ENCODE measurements at places on chromosomes 6 and 20. TPM values are rescaled to one million over a fixed set of nuclear protein-coding genes. Genes with fewer than 3 reads are reported as not detected.

Gene VIP
- not detected for total RNA-seq

Gene MOG
- not detected for total RNA-seq

Gene SLC22A16
- not detected for total RNA-seq

Gene NSFL1C
- total RNA-seq: 71.3 TPM

Gene RAB32
- total RNA-seq: 1.1 TPM

Gene PTPRT
- total RNA-seq: not detected

Gene ARFGEF3
- total RNA-seq: 1.6 TPM

Gene NOX3
- total RNA-seq: not detected

Gene SIRPA
- total RNA-seq: not detected

Gene KIAA0408
- 2.6 TPM for total RNA-seq

- H3K27me3 ChIP-seq: peaks cover 4% of the 10 kb centered on the region
- no peaks in the 10 kb centered on the region for H3K36me3 ChIP-seq
- no peak overlapping the region for H3K4me3 ChIP-seq
- DNase-seq: no peak
Observed at GRCh38 chr6:25244865-25245264, 34.3 kb upstream of the CARMIL1 start.

DNA sequence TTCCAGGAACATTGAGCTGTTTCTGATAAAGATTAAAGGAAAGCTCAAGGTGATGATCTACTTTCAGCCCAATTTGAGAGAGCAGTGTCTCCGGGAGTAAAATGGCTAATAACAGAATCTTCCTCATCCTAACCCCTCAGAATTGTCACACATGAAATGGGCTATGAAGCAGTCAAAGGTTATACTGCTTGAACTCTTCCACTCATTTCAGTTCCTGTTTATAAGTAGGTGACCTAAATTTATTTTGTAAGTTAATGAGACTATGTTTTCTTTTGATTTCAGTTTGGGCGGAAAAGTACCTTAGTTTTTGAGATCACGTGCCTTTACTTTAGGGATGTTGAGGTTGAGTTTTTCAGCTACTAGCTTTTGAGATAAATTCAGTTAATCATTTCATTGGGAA, 47.2 kb downstream of the QKI start:
- peak overlapping the region; percentile 17 for H3K4me3 ChIP-seq
- peaks cover 59% of the 10 kb centered on the region for H3K4me1 ChIP-seq
- peak overlapping the region; percentile 49 for H3K27ac ChIP-seq

GRCh38 chr20:24598346-24598745, 128.9 kb downstream of the SYNDIG1 start:
- no peak overlapping the region for H3K27ac ChIP-seq
- H3K4me3 ChIP-seq: no peak overlapping the region
- no peaks in the 10 kb centered on the region for H3K36me3 ChIP-seq
- no peak for DNase-seq
- peaks cover 3% of the 10 kb centered on the region for H3K27me3 ChIP-seq

GRCh38 chr6:125957845-125958244, 1.3 kb downstream of the HINT3 start:
- H3K4me3 ChIP-seq: no peak overlapping the region
- peaks cover 7% of the 10 kb centered on the region for H3K4me1 ChIP-seq
- H3K36me3 ChIP-seq: no peaks in the 10 kb centered on the region
- DNase-seq: no peak
- H3K27me3 ChIP-seq: peaks cover 2% of the 10 kb centered on the region

DNA sequence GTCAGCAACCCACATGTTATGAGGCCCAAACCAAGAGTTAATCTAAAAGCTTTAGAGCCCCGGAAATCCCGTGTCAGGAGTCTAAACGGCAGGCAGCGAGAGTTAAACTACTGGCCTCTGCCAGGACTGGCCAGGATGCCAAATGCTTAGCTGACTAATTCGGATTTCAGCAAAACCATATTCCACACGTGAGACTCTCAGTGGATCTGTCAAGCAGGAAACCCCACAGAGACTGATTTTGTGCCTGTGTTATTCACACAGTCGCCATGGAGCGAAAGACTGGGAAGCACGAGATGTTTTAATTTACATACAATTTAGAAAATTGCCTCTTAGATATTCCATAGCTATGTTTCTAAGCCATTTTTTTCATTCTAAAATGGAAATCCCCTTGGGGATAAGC, 152.9 kb downstream of the RNASET2 start:
- peaks cover 13% of the 10 kb centered on the region for H3K36me3 ChIP-seq
- DNase-seq: no peak
- no peak overlapping the region for H3K4me3 ChIP-seq

DNA sequence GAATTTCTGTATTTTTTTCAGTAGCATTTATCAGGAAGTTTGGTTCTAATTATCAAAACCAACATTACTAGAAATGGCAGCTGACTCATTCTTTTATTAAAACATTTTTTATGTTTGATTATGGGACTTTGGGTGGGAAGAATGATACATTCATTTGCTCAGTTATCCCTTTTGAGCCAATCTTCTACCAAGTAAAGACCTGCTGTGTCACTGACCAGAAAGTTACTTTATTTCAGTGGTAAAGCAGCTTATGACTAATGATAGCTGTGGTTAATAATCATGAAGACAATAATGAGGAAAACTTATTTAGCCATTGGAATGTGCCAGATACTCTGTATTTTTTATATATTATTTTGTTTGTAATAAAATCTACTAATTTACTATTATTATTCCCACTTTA, 142.3 kb downstream of the FARS2 start:
- no peak overlapping the region for H3K4me3 ChIP-seq
- no peak for DNase-seq
- H3K36me3 ChIP-seq: peaks cover 8% of the 10 kb centered on the region
- no peaks in the 10 kb centered on the region for H3K27me3 ChIP-seq
- peaks cover 17% of the 10 kb centered on the region for H3K4me1 ChIP-seq
- no peak overlapping the region for H3K27ac ChIP-seq

GRCh38 chr20:61872371-61872900, 193.2 kb downstream of the TAF4 start:
- H3K4me3 ChIP-seq: no peak overlapping the region
- H3K4me1 ChIP-seq: no peaks in the 10 kb centered on the region
- no peak for DNase-seq
- H3K36me3 ChIP-seq: no peaks in the 10 kb centered on the region
- H3K27ac ChIP-seq: no peak overlapping the region
- no peaks in the 10 kb centered on the region for H3K27me3 ChIP-seq

DNA sequence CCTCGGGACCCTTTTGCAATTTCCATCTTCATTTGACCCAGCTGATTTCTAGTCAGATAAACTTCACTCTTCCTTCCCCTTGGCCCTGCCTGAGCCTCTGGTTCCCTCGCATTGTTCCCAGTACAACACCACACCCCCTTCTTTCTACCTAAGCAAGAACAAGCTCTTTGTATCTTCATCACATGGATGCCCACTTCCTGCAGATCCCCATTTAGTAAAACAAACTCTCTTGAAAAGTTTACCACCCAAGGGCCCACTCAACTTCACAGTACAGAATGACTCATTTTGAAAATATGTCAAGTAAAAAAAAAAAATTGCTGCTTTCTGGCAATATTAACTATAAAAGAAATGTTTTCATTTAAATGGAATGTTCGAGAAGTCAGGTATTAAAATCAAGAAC, 5.2 kb downstream of the FAXC start:
- peaks cover 38% of the 10 kb centered on the region for H3K27me3 ChIP-seq
- no peak for DNase-seq
- H3K4me1 ChIP-seq: peaks cover 3% of the 10 kb centered on the region
- no peak overlapping the region for H3K27ac ChIP-seq

- H3K4me3 ChIP-seq: no peak overlapping the region
- no peaks in the 10 kb centered on the region for H3K27me3 ChIP-seq
- H3K36me3 ChIP-seq: no peaks in the 10 kb centered on the region
- no peak overlapping the region for H3K27ac ChIP-seq
- H3K4me1 ChIP-seq: no peaks in the 10 kb centered on the region
Observed at GRCh38 chr6:55994531-55994930, 119.1 kb upstream of the BMP5 start.

GRCh38 chr6:16239798-16240123, 1.4 kb downstream of the GMPR start:
- H3K27ac ChIP-seq: no peak overlapping the region
- H3K4me3 ChIP-seq: no peak overlapping the region
- no peaks in the 10 kb centered on the region for H3K36me3 ChIP-seq
- H3K27me3 ChIP-seq: peaks cover 29% of the 10 kb centered on the region
- peaks cover 25% of the 10 kb centered on the region for H3K4me1 ChIP-seq
- no peak for DNase-seq

DNA sequence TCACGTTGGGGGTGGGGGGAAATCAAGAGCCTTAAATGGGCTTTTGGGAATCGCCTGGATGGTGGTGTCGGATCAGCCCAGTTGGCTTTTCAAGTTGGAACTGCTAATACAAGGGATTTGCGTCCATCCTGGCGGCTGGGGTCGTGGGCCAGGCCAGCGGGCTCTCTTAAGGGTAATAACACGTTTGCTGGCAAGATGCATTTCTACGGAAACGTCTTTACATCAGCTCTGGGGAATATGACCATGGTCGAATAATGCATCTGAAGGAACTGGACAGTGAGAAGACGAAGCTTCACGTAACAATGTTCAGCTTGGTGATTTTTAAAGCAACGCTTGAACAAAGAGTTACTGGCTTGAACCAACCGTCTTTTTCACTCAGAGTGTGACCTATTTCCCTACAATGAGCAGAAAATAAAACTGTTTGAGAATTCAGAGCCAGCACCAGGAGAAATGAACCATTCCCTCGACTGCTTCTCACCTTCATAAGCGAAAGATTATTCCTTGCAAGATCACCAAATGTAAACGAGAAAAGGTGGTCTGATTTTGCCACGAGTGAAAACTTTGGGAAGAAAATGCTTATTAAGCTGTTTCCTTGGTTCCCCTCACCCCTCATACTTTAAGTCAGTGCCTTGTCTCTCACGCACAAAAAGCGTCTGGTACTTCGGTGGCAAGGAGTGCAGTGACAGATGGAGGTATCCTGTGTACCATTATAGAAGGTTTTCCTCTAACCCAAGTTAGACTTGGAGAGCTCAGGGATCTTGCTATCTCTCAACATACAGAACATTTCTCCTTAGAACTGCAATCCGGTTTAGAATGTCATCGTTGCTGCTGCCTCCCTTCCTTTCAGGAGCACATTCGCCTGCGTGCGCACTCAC, 1.4 kb upstream of the MARCKS start:
- no peak overlapping the region for H3K27ac ChIP-seq
- H3K36me3 ChIP-seq: no peaks in the 10 kb centered on the region
- H3K27me3 ChIP-seq: peaks cover 39% of the 10 kb centered on the region

GRCh38 chr20:36917943-36918342, 33.6 kb downstream of the SAMHD1 start:
- peak; percentile 32 for DNase-seq
- no peaks in the 10 kb centered on the region for H3K27me3 ChIP-seq
- no peak overlapping the region for H3K4me3 ChIP-seq
- no peak overlapping the region for H3K27ac ChIP-seq
- H3K4me1 ChIP-seq: peaks cover 8% of the 10 kb centered on the region
- H3K36me3 ChIP-seq: peaks cover 17% of the 10 kb centered on the region

DNA sequence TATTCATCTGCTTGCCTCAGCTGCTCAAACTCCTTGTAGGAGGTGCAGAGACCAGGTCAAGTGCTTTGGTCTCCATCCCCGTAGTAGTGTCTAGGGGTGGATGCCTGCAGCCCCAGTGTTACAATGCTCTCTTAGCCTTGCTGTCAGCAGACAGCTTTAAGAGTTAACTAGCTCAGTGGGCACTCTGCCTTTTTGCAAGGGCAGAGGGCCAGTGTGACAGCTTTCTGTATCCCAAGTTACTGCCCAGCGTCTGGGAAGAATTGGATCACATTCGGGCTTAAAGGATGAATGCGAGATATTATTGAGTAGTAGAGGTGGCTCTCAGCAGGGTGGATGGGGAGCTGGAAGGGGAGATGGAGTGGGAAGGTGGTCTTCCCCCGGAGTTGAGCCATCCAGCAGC, 339.9 kb upstream of the RNF217 start:
- H3K36me3 ChIP-seq: no peaks in the 10 kb centered on the region
- H3K4me1 ChIP-seq: no peaks in the 10 kb centered on the region
- DNase-seq: no peak
- no peaks in the 10 kb centered on the region for H3K27me3 ChIP-seq
- H3K27ac ChIP-seq: no peak overlapping the region

- no peak overlapping the region for H3K4me3 ChIP-seq
- H3K4me1 ChIP-seq: no peaks in the 10 kb centered on the region
- no peaks in the 10 kb centered on the region for H3K36me3 ChIP-seq
- no peak for DNase-seq
Observed at GRCh38 chr6:2433266-2433665, 187.9 kb upstream of the GMDS start.

GRCh38 chr6:163010145-163010544, 282.4 kb downstream of the PACRG start:
- DNase-seq: no peak
- no peak overlapping the region for H3K27ac ChIP-seq
- H3K4me1 ChIP-seq: no peaks in the 10 kb centered on the region
- H3K4me3 ChIP-seq: no peak overlapping the region
- no peaks in the 10 kb centered on the region for H3K36me3 ChIP-seq

GRCh38 chr6:139376604-139377218, 2.3 kb upstream of the CITED2 start:
- peaks cover 23% of the 10 kb centered on the region for H3K36me3 ChIP-seq
- H3K27ac ChIP-seq: no peak overlapping the region

- no peaks in the 10 kb centered on the region for H3K36me3 ChIP-seq
- H3K4me1 ChIP-seq: no peaks in the 10 kb centered on the region
- H3K4me3 ChIP-seq: no peak overlapping the region
- no peak for DNase-seq
- peaks cover 15% of the 10 kb centered on the region for H3K27me3 ChIP-seq
- no peak overlapping the region for H3K27ac ChIP-seq
Observed at GRCh38 chr6:1016329-1017302, 295.3 kb upstream of the FOXQ1 start.

DNA sequence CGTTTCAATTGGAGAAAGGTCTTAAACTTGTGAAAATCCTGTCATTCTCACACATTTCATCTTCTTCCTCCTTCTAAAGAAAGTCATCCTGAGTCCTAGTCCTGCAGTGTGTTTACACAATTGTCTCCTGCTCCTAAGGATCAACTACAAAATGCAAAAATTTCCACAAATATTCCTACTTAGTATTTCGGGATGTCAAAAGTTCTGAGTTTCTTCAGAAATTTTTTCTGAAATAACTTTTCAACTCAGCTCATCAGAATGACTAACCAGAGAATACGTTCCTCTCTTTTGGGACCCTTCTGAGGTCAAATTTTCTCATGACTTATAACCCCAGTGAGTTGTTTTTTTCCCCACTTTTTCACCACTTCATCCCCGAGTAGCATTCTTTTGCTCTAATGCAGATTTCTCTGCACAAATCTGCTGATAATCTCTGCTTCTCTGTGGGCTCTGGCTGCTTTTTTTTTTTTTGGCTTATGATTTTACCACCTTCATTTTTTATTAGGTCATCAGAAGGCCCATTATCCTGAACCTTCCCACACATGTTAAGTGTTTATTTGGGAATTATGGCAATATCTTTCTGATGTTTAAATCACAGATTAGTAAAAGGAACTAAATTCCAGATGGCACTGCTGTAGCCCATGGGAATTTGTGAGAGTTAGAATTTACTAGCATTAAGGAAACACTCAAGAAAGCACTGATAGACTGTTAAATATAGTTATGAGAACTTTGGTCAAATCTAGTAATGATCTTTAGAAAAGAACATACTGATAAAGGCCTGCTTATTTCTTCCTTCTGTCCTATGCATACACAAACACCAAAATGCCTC, 41.4 kb downstream of the MAP3K5 start:
- no peaks in the 10 kb centered on the region for H3K36me3 ChIP-seq
- H3K27ac ChIP-seq: peak overlapping the region; percentile 63
- DNase-seq: no peak
- H3K4me1 ChIP-seq: peaks cover 68% of the 10 kb centered on the region
- H3K4me3 ChIP-seq: peak overlapping the region; percentile 42
- H3K27me3 ChIP-seq: no peaks in the 10 kb centered on the region
